ENCODE measurements at places on chromosomes 7 and 10.

DNA sequence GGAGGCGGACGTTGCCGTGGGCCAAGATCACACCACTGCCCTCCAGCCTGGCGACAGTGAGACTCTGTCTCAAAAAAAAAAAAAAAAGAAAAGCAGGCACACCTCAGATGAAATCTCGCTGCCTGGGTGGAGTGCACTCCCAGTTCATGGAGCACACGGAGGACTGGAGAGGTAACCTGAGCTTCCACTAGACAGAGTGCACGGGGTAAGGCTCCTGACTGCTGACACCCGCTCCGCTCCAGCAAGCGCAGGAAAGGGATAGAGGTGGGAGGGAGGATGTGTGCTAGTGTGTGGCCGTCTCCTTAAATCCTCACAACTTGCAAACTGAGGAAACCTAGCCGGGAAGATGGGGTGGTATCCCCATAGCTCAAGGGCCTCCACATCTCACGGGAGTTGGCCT, 50.8 kb downstream of the FAM53B start:
- DNase-seq, result peak; percentile 72

- DNase-seq, result no peak
These were observed 6.5 kb downstream of the C10orf95 start for GRCh38 chr10:102444851-102445250.

- peak; percentile 25 for DNase-seq
These were observed 112.7 kb downstream of the REEP3 start for GRCh38 chr10:63633677-63634487.

DNA sequence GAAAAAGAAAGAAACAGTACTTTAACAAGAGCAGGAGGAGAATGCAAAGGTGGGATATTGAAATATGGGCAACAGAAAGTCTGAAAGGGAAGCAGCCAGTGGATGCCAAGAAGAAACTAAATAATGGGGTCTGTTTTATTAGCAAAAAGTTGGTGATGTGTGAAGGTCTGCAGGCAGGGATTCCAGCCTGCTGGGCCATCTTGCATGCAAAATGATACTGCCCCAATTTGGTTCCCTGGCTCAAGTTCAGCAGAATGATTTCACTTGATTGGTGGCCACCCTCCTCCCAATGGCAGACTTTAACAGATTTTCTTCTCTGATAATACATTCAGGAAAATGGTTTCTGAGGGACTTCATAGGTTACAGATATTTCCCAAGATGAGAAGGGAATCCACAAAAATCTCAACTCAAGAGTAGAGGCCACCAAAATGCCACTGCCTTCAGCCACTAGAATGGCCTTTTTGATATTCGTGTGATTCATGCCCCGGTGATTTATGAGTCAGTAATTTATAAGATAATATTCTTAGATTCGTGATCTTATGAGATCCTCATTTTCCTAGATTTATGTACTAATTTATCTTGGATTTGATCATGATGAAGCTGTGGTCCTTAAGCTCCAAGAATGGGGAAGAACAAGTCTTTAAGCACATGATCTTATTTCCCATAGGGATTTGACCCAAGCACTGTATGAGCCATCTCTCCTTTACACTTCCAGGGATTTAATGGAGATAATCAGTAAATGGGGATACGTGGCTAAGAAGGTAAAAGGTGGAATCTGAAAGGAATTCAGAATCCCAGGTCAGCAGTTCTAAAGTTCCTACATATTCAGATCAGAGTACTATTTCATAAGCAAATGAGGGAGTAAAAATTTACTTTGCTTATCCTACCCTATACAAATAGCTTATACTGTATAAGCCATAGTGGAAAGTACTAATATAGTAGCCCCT, 32.3 kb upstream of the ADD3 start:
- DNase-seq, result no peak

- DNase-seq, result no peak
These were observed 22.7 kb downstream of the TWIST1 start for GRCh38 chr7:19094598-19095352.

DNA sequence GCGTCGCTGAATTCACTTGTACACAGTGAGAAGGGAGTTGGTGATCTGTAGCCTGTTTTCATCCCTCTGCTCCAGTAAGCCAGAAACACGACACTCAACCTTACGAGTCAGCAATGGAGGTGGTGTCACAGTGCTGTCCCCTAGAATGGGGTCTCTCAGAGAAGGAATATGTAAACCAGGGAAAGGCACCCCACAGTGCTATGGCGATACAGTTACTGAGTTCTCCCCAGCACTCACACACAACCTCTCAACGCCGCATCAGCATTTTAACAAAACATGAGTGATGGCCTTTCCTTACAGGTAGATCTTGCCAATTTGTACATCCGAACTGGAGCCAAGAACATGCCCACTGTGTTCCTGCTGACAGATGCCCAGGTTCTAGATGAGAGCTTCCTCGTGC, 196.3 kb downstream of the CDCA7L start:
- no peak for DNase-seq

DNA sequence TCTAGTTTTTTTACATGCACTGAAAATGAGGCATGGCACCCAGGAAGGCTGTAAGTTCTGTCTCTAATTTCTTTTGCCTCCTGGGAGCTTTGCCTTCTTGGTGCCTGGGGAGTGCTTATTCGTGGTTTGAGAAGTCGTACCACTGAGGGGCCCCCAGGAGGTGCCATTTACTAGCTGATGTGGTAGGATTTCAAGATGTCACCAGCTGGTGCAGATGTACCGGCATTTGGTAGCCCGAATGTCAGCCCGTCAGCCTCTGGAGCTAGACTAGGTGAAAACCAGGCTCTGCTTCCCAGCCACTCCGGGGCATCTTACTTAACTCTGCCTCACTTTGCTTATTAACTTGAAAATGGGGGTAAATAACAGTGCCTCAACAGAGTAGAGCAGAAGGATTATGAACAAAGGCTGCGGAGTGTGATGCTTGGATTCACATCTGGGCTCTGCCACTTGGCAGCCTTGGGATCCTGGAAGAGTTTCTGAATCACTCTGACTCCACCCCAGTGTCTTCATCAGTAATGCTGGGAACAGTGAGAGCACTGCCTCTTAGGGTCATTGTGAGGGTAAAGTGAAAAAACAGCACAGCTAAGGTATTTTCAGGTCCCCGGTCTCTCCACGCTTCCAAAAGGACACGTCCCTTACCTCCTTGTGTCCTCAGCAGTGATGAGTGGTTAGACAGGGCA, 31.4 kb upstream of the BTBD16 start:
- DNase-seq, result no peak

DNA sequence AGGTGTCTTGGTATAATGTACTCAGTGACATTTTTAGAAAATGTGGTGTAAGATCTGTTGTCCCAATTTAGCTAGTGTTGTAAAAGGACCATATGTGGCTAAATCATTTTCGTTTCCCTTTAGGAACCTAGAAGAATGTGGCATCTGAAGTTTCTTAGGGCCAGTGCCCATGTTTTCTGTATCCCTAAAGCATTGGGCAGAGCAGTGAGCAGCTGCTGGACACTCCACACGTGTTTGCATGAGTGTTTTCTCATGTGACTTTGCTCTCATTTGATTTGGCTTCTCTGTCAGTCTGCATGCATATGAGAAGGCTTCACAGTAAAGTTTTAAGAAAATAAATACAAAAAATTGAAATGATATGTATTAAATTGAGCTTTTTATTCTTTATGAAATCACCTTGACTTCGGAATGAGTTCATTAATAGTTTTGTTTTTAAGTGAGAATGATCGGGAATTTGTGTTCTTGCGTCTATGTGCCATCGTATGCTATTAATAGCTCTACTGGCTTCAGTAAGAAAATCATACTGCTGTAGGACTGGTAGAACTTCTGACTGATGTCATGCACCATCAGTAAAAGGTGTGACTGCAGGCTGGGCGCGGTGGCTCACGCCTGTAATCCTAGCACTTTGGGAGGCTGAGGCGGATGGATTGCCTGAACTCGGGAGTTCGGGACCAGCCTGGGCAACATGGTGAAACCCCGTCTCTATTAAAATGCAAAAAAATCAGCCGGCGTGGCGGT, 61.3 kb downstream of the RBM33 start:
- no peak for DNase-seq

DNA sequence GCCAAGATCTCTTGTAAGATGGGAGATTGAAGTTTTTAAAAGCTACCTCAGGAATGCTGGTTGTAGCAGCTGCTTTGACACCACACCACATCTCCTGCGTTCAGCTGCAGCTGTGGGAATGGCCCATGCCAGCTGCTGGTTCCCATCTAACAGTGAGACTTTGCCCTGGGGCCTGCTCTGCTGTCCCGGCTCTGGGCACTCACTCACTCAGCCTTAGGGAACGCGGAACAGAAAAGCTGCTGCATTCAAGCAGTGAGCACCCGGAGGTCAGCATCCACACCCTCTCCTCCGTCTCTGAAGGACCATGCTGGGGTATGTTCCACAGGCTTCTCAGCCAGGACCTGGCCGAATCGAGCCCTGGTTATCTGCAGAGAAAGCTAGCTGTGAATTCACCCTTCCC, 197.1 kb upstream of the CXCL12 start:
- DNase-seq, result no peak

DNA sequence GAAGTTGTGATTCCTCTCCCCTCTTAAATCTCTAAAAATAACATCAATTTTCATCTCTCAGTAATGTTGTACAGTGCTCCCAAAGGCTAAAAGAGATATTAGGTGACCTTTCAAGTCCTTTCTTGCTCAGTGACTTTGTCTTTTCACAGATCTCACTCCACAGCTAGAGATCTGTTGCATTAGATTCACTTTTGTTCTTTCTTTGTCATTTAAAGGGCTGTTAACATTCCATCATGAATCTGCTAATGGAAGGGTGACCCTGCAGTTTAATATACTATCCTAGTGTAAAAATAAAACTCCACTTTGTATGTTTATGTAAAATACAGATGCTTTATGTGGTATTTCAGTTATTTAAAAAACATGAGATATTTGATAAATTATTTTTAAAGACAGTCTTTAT, 30.5 kb downstream of the GNAI1 start:
- DNase-seq, result no peak

- no peak for DNase-seq
These were observed 160.8 kb upstream of the PITRM1 start for GRCh38 chr10:3333426-3333825.

- DNase-seq, result no peak
These were observed 165.9 kb upstream of the MYO3A start for GRCh38 chr10:25768167-25768566.
